ENCODE measurements at places on chromosomes 1 and 21.

DNA sequence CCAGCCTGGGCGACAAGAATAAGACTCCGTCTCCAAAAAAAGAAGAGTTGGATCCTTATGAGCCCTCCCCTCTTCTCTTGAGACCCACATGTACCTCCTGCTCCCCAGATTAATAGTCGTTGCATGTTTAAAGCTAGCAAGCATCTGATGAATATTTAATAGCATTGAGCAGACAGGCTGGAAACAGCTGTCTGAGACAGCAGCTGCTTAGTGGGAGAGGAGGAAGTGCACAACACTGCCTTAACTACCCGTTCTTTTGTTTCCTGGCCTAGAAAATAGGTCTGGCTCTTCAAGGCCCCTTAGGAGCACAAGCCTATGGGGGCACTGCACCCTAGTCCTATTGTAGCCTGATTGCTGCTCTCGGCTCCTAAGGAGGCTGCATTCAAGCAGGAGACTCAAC lies 17.3 kb upstream of the TMEM39B start:
- no peak for DNase-seq

GRCh38 chr1:32426489-32427255 lies 32.4 kb upstream of the BSDC1 start:
- no peak for DNase-seq

DNA sequence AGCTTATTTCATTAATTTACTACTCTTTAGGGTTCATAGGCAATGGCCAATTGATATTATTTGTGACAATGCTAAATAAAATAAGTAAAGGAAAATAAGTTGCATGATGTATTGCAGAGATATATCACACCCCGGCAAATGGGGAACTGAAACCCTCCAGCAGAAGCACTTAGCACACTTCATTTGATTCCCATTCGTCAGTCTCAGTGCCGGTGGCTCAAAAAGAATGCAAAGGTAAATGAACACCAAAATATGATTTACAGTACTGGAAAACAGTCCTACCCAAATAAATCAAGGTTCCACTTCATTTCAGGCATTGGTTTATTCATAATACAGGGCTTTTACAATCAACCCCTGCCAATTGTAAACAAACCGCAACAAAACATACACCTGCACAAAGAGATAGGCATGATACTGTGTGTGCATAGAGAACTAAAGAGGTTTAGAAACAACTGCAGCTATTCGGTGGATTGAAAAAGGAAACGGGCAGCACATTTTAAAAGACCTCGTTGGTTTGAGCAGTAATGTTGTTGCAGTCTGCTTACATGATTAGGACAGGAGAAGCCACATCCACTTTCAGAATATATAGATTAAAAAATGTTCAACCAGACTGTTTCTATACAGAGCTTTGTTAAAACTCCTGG lies 1019.2 kb downstream of the TTLL7 start:
- no peak for DNase-seq

DNA sequence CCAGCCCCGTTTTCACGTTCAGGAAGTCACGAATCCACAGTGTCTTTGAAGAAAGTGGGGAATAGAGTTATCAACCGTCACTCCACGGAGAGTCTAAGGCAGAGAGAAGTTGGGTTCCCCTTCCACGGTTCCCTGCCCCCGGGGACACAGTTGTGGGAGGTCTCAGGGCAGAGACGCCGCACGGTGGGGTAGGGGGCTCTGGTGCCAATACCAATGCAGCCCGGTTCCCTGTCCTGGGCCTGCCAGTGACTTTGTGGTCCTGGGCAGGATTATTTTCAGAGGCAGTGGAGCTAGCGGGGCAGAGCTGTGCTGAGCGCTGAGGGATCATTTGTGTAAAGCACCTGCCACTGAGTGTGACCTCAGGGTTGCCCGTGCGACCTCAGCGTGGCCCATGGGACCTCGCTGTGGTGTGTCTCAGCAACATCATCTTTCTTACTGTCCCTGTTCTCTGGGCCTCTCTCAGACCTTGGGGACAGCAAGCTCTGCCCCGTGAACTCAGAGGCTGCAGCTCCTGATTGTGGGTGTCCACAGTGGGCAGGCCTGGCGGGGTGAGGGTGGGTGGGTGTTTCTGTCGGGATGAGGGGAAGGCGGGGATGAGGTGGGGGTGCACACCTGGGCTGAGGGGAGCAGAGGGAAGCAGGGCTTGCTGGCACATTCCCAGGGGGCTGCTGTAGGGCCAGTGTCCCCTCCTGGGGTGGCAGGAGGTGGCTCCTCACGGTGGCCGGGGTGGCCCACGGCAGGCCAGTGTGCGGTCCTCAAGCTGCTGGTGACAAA lies 65.2 kb downstream of the AGPAT3 start:
- no peak for DNase-seq

DNA sequence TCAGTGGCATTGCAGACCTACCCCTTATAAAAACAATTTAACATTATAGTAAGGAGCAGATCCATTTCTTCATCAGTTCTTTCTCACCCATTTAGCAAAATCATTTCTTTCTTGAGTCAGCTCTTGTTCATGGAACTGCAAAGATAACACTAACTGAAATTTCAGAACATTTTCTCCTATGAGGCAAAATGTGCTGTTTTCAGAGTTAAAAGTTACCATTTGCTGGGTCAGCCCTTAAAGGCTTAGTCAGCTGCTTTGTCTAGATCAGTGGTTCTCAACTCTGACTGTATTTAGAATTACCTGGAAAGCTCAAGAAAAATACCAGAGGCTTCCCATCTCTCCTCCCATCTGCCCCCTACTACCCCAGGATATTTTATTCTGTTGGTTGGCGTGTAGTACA lies 12.2 kb downstream of the METTL13 start:
- DNase-seq: no peak

- no peak for DNase-seq
Observed at GRCh38 chr1:234938135-234938534, 190.5 kb downstream of the TOMM20 start.

DNA sequence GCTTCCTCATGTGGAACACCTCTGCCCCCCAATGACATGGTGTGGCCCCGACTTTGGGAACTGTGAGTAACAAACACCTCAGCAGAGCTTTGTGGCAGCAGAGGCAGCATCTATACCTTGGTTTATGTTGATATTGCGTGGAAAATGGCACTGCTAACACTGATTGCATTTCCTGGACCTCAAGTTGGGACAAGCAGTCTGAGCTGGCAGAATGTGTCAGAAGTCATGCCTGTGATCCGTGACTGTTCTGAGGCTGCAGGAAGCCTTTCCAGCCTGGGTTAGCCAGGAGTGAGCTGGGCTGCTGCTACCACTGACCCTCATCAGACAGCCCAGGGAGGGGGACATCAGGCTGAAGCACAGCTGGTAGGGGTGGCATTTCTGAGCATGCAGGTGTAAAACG lies 268.5 kb downstream of the KCNJ6 start:
- DNase-seq: no peak

GRCh38 chr1:193083365-193084088 lies 21.7 kb downstream of the GLRX2 start:
- DNase-seq: no peak

GRCh38 chr21:37874904-37875780 lies 41.1 kb downstream of the KCNJ6 start:
- DNase-seq: no peak

GRCh38 chr1:73943270-73943669 lies 254.7 kb downstream of the LRRIQ3 start:
- no peak for DNase-seq
